Cortex of kidney (tissue), 1 donor: ENCODE measurements at places on chromosomes 1 and 21.

DNA sequence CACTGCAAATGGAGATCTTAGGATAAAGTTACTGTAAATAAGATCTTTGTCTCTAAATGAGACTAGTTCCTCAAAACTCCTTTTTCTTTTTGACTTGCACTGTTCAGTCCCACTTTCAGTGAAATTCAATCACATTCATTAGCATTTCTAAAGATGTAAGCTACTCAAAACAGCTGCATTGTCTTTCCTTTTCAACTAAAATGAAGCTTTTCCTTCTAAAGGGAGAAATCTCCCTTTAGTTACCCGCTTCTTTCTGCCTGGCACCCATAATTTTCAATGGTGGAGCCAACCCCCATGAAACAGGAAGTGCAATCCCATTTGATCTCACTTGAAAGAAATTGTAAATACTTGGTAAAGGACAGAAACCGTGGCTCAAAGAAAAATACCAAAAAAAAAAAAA lies 387.4 kb upstream of the PKN2 start:
- DNase-seq = no peak

- no peak for DNase-seq
Observed at GRCh38 chr21:37873655-37874054, 42.6 kb downstream of the KCNJ6 start.

- DNase-seq = no peak
Observed at GRCh38 chr21:45222001-45222400, 65.7 kb downstream of the POFUT2 start.

DNA sequence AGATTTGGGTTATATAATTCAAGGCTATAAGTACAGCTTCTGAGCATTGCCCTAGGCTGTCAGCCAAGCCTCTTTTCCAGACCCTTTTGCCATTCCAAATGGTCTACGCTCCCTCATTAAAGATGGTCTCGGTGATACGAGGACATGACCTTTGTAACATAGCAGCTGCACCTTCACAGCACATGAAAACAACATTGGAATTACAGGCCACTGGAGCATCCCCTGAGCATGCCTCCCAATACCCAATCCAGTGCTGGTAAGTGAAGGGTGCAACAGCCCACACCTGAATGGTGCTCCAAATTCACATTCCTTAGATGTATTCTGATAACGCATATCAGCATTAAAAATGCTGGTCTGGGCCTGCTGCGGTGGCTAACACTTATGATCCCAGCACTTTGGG lies 20.1 kb upstream of the PTPRF start:
- DNase-seq = no peak

- DNase-seq = no peak
Observed at GRCh38 chr1:13916530-13916929, 216.5 kb downstream of the PRDM2 start.

DNA sequence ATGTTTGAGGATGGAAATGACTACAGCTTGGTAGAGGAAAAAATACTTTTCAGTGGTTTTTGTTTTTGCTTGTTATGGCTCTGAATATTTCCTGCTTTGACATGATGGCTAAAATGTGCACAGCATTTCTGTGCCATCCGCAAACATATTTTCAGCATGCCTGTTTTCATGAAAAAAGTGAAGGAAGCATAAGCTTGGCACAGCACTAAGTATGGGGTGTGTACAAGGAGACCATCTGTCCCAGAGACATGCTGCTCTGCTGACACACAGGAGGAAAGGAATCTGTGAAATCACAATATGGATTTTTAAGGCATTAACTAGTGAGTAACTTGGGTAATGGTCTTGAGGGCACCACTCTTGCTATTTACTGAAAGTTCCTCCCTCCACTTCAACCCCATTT lies 595.5 kb downstream of the RWDD3 start:
- DNase-seq = no peak

- DNase-seq = no peak
Observed at GRCh38 chr1:100053119-100053518, 79.6 kb downstream of the SASS6 start.

GRCh38 chr1:2348346-2349325 lies 42.7 kb downstream of the MORN1 start:
- DNase-seq = no peak

DNA sequence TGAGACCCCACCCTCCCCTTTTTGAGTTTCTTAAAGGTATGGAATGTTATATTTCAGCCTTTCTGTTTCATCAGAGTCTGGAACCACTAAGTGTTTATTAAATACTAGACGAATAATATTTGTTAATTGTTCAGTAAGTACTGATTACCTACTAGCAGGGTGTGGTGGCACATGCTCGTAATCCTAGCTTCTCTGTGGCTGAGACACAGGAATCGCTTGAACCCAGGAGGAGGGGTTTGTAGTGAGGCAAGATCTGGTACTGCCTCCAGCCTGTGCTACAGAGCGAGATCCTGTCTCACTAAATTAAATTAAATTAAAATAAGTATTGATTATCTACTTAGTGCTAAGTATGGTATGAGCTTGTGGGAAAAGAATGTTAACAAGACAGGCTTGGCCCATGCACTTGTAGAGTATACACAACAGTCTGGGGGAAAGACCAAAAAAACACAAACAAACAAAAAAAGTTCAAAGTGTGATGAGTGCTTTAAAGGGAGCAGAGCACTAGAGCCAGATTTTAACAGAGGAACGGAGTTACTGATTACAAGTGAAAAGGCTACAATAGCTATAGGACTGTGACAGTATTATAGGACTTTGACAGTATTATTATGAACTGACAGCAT lies 2.4 kb downstream of the CEPT1 start:
- no peak for DNase-seq

DNA sequence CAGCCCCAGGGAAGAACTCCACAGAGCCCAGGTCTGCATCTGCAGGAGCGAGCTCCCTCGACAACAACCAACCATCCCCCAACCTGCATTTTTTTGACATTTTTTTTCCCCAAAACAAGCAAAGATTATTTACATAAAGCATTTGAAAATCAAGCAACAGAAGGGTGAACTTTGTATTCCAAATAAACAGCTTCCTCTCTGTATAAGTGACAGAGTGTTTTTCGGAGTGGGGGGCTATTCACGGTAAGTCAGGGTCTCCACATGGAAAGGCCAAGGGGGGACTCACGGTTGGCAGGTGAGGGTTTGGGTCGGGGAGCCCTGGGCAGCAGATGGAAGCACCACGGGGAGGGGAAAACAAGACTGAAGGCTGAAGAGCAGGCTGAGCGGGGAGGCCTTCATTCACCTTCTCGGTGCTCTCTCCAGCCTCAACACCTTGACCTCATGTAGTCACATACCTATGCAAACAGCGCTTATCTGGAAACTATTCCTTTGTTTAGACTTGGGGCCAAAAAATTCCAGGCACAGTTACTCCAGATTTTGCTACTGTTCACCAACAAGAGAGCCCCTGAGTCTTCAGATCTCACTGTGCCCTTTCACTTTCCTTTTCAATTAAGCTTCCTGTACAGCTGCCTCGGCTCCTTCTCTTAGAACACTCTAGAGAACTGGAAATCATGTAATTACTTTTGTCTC lies 27.6 kb downstream of the C2CD2 start:
- no peak for DNase-seq
